ENCODE measurements at places on chromosomes 4 and X.
A peak's percentile ranks its signal among the peaks of the same experiment; 100 is the strongest.

DNA sequence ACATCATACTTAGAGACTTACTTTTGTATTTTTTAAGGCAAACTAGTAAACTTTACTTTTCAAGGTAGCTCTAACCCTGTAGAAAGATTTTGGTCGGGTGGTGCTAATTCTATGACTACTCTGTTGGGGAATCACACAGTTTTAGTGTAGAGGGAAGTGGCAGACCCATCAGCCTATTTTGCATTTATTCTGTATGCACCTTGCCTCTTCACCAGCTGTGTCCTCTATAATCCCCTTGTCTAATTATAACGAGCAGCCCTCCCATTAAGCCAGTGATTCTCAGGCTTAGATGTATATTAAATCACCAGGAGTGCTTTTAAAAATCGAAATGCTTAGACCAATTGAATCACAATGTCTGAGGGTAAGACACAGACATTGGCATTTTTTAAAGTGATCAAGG is 78.1 kb downstream of the GALNT7 start:
- no peak for DNase-seq

GRCh38 chr4:6191448-6192130 is 8.8 kb downstream of the JAKMIP1 start:
- DNase-seq = no peak

DNA sequence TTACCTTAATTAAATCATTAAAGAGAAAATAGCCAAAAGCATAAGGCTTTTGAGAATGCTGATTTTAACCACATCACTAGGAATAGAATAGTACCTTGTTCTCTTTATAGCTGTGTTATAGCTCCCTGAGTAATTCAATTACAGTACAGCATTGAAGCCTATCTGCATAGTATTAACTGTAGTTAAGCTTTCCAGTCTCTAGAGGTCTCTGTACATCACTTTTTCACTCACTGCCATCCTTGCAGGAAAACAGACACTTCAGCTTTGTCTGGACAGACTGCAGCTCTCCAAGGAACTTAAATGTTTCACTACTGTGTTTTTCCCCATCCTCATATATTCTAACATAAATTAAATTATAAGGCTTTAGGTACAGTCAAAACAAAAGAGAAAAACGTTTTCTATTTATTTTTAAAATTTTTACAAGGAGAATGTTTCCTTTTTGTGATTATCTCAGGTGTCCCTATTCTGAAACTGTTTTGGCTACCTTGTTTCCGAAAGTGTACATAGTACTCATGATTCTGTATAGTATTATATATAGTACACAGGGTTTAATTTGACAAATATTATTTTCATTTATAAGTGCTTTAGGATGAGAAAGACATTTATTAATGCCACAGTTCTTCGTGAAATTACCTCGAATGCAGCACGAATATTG is 407.9 kb downstream of the PCDH18 start:
- peak; percentile 79 for DNase-seq

- peak; percentile 96 for DNase-seq
Measured at GRCh38 chr4:128573781-128574508, 235.6 kb upstream of the JADE1 start.

DNA sequence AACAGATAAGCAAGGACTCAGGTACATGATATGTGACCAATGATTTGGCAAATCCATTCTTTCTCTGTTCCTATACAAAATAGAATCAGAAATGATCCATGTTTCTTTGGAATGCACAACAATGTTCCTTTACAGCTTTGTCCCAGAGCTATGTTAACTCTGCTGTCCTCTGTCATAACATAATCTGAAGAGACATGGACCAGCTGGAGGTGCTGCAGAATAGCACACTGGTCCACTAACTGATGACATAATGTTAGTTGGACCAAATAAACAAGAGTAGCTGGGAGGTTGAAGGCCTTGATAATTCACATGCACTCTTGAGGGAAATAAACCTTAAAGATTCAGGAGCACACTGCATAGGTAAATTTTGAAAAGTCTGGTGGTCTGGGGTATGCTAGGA is 23.0 kb upstream of the DHX15 start:
- no peak for DNase-seq

DNA sequence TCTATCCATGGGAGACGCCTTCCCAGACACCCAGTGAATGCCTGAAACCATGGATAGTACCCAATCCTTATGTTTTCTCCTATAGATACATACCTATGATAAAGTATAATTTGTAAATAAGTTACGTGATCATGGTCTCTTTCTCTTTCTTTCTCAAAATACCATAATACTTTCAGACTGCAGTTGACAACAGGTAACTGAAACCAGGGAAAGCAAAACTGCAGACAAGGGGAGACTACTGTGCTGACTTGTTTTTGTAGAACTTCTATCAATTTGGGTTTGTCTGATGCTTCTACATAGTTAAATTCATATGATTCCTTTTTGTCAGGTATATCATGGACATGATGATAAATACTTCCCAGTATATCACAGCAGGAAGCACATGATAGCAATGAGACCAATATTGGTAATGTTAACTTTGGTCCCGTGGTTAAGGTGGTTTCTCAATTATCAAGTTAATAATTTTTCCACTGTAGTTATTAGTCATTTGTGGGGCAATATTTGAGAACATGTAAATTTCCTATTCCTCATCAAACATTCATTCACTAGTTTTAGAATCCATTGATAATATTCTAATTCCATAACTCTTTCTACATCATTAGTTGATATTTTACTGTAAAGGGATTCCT is 298.0 kb upstream of the TET2 start:
- DNase-seq = no peak

- peak; percentile 7 for DNase-seq
Measured at GRCh38 chr4:105710678-105711077, 2.1 kb downstream of the GSTCD start.

- peak; percentile 37 for DNase-seq
Measured at GRCh38 chr4:125801373-125801772, 486.6 kb downstream of the FAT4 start.

DNA sequence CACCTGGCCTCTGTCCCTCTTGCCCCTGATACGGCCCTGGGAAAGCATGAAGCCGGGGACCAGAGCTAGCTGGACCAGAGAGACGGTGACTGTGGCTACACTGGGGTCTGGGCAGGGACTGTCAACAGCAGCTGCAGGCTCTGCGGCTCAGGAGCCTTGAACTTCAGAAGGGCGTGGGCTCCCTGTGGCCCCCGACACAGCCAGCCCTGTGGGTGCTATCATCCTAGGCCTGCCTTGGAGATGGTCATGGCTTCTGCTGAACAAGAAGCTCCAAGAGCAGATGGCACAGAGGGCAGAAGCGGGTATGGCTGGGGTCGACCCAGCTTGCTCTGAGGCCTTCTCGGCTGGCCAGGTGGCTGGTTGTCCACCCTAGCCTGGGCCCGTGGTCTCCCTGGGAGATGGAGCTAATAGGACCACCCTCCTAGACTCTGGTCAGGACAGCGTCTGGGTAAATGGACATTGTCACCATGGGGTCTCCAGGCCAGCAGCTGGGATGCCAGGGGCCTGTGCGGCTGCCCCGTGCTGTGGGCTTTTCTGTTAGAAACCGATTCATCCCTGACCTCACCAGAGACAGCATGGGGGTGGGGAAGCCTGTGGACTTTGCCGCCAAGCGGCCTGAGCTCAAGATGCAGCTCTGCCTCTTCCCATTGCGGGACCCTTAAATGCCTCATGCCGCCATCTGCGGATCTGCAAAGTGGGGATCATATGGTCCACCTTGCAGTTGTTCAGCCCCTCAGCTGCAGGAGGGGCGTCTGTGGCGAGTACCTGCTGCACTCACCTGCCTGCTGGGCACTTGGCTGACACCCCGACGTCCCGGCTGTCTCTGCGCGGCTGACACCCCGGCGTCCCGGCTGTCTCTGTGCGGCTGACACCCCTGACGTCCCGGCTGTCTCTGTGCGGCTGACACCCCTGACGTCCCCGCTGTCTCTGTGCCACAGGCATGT is 21.1 kb downstream of the CPZ start:
- no peak for DNase-seq

DNA sequence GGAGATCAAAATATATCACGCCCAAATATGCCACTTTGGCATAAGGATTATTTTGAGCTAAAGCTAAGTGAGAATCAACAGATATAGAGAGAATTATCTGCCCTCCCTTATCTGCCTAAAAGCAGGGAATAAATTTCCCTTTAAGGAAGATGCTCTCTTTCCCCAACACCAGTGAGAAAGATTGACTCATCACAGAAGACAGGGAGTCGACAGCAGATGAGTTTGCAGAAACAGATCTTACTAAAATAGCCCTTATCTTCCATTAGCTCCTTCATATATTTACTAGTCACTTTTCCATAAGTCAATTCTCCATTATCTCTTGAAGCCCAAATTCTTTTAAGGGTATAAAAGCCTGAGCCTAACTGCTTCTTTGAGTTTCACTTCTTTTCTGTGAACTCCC is 156.6 kb downstream of the CAMK2D start:
- peak; percentile 50 for DNase-seq

- no peak for DNase-seq
Measured at GRCh38 chr4:151865312-151865711, 104.5 kb upstream of the GATB start.

- DNase-seq = no peak
Measured at GRCh38 chr4:86939729-86940575, 5.1 kb downstream of the AFF1 start.

GRCh38 chrX:100447655-100448397 is 37.8 kb upstream of the PCDH19 start:
- peak; percentile 2 for DNase-seq

GRCh38 chrX:24925430-24925829 is 90.3 kb downstream of the ARX start:
- DNase-seq = no peak

- no peak for DNase-seq
Measured at GRCh38 chr4:149277705-149278104, 537.9 kb downstream of the IQCM start.

DNA sequence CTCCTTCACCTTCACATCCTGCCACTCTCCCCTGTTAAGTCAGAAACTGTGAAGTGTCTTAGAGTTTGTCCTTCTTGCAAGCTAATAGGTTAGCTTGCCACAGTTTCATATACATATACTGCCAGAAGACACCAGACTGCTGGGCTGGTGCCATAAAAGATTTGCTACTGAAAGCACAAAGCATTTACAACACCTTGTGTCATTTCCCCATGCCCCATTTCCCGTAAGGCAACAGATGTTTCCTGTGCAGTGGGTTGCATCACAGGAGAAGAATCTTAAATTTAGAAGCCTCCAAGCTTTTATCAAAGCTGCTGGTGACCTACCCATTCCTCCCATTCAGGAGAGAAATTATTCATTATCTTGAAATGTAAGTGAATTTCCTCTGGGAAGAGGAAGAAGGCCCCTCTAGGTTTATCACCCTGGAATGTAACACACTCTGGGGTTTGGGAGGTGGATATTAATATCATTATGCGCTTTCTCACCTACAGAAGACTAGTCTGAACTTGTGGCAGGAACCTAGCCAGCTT is 34.5 kb upstream of the RAB33B start:
- DNase-seq = peak; percentile 75

GRCh38 chr4:126530996-126531585 is 1101.7 kb upstream of the INTU start:
- DNase-seq = peak; percentile 16
